ENCODE measurements at places on chromosomes 7 and 10.

GRCh38 chr7:94223375-94224084, 171.2 kb upstream of the COL1A2 start:
- DNase-seq, result no peak

- no peak for DNase-seq
These were observed 77.6 kb downstream of the COBL start for GRCh38 chr7:51238981-51239495.

DNA sequence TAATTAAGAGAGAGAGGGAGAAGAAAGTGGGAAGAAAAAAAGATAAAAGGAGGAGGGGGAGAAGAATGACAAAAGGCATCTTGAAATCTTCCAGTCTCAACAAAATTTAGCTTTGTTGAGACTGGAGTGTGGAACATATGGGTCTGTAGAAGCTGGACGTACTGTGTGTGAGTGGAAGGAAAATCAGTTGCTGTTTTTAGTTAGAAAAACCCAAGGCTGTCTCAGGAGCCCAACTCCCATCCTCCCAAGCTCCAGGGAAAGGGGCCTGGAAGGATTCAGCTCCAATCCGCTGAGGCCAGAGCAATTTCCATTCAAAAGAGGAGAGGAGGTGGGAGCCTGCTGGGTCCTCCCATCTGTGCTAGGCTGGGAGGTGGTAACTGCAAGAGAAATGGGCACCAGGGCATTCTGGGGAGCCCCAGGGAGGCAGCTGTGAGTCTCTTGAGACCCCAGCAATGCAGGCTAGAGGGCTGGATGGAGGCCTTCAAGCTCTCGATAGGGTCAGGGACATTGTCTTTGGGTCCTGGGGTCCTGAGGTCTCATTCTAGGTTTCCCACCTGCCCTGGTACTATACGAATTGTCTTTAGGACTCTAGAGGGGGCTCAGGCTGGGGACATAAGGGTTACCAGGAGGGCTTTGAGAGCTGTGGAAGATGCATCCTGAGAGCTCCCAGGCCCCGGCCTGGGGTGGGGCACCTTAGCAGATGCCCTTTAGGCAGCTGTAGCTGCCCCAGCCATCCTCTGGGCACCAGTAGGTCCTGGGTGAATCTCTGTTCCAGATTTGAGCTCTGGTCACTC, 21.4 kb downstream of the ADCYAP1R1 start:
- DNase-seq, result no peak

GRCh38 chr10:48324580-48324979, 18.1 kb downstream of the MAPK8 start:
- DNase-seq, result no peak

DNA sequence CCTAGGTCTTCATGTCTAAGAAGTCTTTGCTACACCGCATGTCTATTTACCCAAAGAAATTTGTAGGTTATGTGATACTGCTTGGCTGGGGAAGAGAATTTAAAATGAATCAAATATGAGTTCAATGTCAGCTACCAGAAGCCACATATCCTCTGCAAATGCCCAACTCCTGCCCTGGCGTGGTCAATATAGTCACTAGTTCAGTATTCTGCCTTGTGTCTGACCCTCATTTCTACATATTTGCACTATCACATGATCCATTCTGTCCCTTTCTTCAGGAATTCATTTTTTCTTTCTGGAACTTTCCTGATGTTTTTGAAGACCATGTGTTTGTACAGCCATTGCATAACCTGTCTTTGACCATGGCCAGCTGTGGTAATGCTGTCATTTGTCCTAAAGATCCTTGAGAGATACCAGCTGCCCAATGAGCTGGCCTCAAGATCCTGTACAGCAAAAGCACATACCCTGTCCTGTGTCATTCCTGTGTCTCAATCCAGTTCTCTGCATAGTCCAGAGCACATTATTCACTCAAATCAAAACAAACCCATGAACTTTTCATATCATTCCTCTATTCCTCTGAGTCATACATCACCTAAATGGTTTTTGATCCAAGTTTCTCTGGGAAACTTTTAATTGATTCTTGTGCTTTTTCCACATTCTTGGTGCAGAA, 524.5 kb downstream of the PARD3 start:
- DNase-seq, result no peak

- peak; percentile 5 for DNase-seq
These were observed 168.8 kb downstream of the TMEM26 start for GRCh38 chr10:61284222-61284890.

- no peak for DNase-seq
These were observed 89.0 kb upstream of the ZNF804B start for GRCh38 chr7:88670536-88670935.

DNA sequence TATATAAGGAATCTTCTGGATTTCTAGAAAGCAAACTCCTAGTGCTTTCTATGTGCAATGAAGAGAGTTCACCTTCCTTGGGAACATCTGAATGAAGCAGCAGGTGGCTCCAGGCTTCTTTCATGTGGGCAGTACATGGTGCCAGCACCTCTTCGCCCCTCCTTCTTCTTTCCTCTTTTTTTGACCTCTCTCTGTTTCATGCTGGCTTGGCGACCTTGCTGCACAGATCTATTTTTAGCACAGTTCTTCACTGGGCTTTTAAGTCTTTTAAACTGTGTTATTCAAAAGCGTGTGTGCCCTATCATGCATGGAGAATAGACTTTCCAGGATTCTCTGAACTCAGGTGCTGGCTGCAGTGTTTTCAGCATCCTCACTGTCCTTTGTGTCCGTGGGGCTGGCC, 400.3 kb upstream of the PRKCQ start:
- DNase-seq, result no peak

DNA sequence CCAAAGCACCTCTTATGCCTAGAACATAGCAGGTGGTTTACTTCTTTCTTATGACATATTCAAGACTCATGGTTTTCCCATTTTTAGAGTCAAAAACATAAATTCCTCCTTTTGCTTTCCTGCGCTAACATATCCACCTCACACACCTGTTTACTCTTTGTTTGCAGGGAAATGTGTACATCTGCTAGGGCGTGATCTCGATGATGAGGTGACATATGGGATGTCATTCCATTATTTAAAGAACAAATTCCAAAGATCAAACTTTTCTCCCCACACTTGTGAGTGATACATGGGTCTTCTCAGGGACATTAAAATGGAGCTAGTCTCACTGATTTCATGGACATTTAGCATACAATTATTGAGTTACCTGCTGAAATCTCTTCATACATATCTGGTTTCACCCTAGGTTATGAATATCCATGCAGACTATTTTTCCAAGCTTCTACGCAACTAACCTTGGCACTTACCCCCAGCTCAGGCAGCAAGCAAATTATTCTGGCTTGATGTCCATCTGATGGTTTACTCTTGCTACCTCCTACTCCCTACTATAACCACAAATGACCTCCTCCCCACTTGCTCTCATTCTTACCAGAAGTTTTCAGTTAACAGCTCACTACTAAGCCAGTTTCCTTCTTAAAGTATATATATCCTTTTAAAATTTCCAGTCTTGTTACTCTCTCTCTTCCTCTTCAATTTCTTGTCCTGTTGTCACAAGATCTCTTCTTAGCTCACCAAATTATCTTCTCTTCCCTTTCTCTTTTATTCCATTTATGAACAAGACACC, 208.5 kb downstream of the RNLS start:
- DNase-seq, result no peak

- DNase-seq, result no peak
These were observed 150.2 kb upstream of the FERD3L start for GRCh38 chr7:19295376-19295775.

- DNase-seq, result no peak
These were observed 39.3 kb downstream of the CYP26A1 start for GRCh38 chr10:93113042-93113441.

DNA sequence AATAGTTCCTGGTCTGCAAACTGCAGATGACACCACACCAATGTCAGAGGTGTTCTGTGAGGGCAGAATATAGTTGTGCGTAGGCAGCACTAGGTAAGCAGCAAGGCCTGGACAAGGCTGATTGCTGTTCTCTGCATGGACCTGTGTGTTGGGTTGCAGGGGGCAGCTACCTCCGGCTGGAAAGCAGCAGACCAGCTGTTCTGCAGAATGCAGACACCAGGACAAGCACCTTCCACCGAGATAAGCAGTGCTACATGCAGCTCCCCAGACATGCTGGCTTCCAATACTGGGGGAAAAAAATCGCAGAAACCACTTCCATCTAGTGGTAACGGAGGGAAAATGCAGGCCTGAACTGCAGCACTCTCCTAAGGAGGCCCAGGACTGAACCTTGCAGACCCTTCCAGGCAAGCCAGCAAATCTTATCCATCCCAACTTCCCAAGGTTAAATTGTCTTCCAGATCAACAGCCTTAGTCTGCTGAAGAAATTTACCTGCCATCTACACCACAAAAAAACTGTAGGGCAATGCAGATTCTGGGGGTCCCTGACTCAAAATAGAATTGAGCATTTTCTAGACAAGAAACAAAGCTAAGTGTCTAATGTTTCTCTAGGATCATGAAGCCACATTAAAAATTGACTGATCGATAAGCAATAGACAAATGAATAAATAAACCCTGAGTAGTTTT, 50.5 kb upstream of the COBL start:
- DNase-seq, result peak; percentile 19

GRCh38 chr10:131808370-131808930, 92.4 kb upstream of the PPP2R2D start:
- no peak for DNase-seq

DNA sequence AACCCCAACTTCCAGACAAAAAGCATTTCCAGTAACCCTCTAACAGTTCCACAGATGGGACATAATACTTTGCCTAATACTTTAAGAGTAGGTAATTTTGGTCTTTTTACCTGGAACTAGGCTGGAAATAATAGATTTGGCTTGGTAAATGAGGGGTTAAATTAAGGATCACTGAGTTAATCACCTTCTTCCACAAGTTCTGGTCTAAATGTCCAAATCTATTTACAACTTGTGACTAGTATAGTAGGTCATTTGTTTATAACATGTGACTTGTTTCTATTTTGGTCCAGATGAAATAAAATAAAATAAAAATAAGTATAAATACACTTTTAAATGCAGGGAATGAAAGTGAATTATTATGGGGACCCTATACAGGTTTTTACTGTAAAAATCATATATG, 80.1 kb downstream of the PRKCQ start:
- no peak for DNase-seq

GRCh38 chr10:54799506-54799905, 1.5 kb downstream of the PCDH15 start:
- no peak for DNase-seq

GRCh38 chr10:3782146-3782450, 2.9 kb downstream of the KLF6 start:
- no peak for DNase-seq

- no peak for DNase-seq
These were observed 1.0 kb upstream of the PLXDC2 start for GRCh38 chr10:19815036-19815730.

DNA sequence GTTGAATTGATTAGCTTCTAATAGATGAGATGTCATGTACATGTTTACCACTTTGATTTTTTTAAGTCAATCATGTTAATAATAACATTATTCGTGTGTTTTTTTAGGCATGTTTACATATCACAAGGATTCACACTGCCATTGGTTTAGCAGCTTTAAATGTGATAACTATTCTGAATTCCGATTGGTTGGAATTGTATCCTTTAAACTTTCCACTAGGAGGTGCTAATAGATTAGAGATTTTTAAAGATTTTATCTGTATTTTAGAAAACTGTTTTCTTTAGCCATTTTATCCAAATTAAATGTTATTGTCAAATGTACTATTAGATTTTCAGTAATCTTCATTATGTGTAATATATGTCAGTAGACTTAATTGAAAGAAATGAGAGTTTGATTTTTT, 83.2 kb downstream of the HECTD2 start:
- DNase-seq, result no peak

- no peak for DNase-seq
These were observed 77.5 kb upstream of the STK17A start for GRCh38 chr7:43505412-43505811.

- no peak for DNase-seq
These were observed 30.8 kb upstream of the DNAJC1 start for GRCh38 chr10:22034333-22034732.

DNA sequence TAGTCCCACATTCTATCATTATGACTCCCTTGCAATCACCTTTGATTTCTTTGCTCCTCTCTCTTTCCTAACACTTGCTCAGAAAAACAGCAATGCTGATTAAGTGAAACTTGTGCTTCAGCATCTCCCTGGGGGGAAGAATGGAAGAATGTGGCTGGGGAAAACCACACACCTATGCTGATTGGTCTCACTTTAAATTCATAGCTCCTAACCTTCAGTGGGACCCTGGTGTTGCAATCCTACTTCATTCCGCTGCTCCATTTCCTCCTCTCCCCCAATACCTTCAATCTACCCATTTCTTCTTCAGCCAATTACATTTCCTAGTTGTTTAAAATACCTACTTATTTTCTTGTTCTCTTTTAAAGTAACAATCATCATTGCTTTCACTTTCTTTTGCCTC, 1166.7 kb upstream of the C7orf33 start:
- DNase-seq, result no peak

- DNase-seq, result no peak
These were observed 354.5 kb downstream of the FGFR2 start for GRCh38 chr10:121243609-121244241.

- DNase-seq, result no peak
These were observed 484.6 kb downstream of the RPS24 start for GRCh38 chr10:78518224-78518623.

- no peak for DNase-seq
These were observed 26.6 kb upstream of the PLA2G12B start for GRCh38 chr10:72981028-72981881.

GRCh38 chr10:17443707-17444387, 10.5 kb downstream of the ST8SIA6 start:
- DNase-seq, result no peak

DNA sequence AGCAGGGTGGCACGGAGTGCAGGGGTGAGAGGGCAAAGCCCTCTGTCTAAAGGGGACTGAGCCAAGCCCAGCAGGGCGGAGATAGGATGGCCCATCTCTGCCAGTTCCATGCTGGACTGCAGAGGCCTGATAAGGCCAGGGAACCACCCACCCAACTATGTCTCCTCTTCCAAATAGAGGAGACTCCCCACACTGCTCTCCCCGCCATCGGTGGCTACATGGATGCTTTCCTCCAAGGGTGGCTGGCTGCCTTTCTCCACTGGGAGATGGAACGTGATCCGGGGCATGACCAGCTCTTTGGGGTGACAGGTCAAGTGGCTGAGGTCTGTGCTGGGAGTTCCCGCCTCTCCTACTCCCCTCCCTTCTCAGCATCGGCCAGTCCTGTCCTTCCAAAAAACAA, 58.1 kb upstream of the MXI1 start:
- no peak for DNase-seq

DNA sequence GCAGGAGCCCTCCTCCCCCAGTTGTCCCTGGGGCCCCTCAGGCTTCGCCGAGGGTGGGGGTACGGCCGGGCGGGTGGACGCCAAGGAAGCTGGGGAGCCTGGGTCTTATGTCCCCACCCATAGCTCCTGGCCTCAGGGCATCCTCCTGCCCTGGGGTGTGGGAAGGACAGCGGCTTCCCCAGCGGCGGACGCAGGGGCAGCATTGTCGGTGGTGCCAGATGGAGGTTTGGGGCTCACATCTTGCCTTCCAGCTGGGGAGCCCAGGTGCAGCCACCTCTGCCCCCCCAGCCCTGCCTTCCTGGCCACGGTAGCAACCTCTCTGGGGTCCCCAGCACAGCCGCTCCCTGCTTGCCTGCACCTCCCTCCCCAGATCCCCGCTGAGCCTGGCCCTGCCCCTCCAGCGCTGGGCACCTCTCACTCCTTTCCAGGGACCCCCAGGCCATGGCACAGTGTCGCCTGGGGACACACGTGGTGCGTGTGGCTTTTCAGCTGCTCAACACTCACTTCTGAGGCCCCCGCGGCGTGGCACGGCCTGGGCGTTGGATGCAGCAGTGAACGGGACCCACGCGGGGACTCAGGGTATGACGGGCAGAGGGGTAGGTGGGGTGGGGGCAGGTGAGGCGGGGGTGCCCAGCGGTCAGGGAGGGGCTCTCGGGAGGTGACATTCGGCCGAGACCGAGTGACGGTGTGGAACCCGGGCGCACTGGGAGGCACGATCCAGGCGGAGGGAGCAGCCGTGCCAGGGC, 53.1 kb downstream of the UNCX start:
- no peak for DNase-seq
